HCT116 (cell line): ENCODE measurements at places on chromosomes 5 and 9.

DNA sequence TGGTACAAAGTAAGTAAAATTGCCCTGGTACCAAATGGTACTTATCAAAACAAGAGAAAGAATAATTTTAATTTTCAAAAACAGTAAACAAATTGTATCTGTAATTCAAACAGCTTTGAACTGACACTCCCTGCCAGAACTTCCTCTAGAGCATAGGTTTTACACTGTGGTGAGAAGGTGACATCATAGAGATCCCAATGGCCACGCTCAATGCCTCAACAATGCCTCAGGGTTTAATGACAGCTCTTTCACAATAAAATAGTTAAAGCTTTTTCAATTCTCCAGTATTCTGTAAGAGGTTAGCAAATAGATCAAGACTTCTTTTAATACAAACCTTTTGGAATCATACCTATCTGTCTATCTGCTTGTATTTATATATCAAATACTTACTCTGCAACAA, 437.1 kb downstream of the PRR16 start:
- DNase-seq = no peak

- no peak for DNase-seq
Measured at GRCh38 chr5:100889165-100889743, 13.8 kb downstream of the ST8SIA4 start.

DNA sequence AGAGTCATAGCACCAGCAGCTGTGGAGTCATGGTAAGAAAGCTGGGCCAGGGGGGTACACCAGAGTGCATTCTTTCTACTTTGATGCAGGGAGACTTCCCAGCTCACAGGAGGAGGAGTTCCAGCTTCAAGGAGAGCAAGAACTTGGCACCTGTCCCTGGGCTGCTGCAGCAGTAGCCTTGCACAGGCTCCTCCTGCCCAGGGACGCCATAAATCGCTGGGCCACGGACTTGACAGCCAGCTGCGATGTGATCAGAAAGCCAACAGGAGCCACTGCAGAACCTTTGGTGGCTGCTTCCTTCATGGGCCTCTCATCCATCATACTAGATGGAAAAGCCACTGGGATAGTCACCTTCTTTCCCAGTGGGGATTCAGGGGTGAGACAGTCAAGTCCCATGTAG, 234.7 kb downstream of the NMUR2 start:
- DNase-seq = no peak

DNA sequence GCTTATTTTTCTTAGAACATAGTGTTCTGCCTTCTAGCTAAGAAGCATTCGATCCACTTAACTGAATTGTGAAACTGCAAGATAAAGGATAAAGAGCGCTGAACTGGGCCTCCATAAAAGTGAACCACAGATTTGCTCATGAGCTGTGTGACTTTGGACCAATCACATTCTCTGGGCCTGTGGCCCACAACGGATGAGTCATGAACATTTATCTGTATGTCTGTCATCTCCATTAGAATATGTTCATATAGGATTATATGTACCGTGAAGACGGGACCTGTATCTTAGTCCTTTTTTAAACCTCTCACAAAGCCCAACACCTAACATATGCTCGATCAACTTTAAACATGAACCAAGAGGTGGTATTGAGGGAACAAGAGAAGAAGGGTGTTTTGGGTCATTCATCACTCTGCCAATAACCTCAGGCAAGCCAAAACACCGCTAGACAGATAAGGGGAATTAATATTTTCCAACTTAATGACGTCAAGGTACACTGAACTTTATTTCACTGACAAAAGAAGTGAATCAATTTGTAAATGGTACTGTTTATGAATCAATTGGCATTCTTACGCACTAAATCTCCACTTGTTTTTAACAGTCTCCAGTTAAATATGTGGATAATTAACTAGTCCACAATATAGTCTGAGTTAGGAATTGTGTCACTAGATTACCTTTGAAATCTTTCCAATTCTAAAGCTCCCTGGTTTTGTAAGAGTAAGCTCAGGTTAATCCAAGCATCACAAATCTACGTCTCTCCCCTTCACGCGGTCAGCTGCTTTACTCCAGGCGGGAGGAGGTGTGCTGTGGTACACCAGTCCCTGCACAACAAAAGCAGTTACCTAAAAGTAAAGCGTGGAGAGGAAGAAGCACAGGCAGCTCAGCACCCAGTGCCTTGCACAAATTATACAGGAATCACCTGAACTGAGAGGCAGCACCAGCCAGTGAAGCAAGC, 1.6 kb downstream of the TMEM245 start:
- no peak for DNase-seq

DNA sequence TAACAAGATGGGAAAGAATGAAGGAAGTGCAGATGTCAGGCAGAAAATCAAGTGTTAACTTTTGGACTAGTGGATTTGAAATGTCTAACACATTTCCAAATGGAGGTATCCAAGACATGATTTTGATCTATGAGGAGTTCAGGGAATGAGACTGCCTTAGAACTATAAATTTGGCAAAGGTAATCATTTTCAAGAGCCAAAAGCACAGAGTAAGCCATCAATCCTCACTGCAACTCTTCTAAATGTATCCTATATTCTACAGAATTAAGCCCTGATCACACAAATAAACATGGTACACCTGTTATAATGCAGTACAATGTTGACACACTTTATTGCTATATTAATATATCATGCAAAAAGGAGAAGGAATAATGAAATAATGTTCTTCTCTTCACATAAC, 55.6 kb downstream of the SETX start:
- DNase-seq = no peak

GRCh38 chr5:61435368-61435767, 103.3 kb downstream of the ZSWIM6 start:
- DNase-seq = no peak

GRCh38 chr5:149279661-149280060, 8.0 kb downstream of the AFAP1L1 start:
- no peak for DNase-seq

GRCh38 chr5:150658121-150658520, 2.9 kb upstream of the MYOZ3 start:
- DNase-seq = no peak

DNA sequence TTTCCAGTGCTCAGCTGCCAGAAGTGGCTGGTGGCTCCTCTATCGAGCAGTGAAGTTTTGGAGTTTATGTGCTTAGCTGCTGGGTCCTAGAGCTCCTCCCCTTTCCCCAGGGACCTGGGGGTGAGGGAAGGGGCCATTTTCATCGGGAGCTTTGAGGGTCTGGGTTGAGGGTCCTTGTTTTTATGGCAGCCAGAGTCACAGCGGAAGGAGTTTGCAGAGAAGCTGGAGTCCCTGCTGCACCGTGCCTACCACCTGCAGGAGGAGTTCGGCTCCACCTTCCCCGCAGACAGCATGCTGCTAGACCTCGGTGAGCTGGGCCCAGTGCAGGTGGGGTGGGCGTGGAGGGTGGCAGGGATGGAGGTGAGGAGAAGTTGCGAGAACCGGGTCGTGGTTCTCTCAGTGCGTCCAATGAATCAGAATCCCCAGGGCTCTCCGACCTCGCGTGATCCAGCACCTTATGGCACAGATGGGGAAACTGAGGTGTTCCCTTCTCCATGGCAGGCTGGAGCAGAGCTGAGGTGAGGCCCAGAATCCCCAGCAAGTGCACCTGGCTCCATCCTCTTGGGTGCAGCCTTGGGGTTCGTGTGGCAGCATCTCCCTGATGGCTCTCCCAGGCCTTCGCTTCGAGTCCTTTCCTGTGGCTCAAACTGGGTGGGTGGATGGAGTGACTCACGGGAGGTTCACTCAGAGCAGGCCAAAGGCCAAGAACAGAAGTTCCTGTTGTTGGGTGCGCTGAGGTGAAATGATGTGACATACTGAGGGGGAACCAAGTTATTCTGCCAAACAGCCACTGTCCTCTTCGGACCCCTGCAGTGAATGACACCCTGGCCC, 21.7 kb upstream of the DOLPP1 start:
- DNase-seq = no peak

DNA sequence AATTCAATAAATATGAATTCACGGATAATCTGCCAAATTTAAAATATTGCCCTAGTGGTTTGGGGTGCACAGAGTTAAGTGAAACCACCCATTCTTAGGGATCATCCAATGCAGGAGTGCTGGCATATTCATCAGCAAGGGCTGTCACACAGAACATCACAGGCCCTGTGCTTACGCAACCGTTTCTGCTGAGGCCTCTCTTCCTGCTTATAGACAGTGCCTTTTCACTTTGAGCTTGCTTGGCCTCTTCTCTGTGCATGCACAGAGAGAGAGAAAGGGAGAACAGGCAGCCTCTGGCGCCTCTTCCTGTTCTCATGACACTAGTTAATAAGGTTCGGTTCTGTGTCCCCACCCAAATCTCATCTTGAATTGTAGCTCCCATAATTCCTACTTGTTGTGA, 366.3 kb downstream of the ICE1 start:
- no peak for DNase-seq

DNA sequence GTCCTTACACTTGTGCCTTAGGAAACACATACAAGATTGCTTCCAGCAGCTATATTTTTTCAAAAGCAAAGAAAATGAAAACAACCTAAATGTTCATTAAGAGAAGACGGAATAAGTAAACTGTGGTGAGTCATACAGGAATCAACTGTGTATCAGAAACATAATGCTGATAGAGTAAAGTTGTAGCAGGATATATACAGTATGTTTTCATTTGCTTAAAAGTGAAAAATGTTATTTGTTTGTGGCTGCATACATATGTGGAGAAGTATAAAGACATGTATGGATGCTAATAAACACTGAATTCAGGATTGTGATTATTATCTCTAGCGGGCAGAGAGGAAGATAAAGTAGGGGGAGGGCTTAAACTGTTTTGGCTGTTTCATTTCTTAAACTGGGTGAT, 8.3 kb downstream of the DCTN4 start:
- no peak for DNase-seq
